ENCODE measurements at places on chromosomes 2 and 18.

- no peak for DNase-seq
Measured at GRCh38 chr2:216004697-216005283, 8.6 kb downstream of the MREG start.

GRCh38 chr2:232886632-232887031 is 16.6 kb downstream of the SNORC start:
- DNase-seq, result no peak

DNA sequence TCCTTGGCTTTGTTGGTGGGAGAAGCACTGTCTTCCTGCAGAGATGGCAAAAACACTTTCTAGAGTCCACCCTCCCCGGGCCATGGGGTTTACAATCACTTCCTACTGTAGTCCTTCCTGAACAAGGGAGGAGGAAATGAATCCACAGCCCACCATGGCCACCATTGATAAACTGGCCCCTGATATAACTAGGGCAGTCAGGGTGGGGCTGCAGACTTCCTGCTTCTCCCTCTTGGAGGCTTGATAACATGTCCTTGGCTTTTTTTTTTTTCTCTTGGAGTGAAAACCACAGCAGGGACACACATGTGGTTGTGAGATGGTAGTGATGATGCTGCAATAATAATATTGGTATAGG is 437.8 kb downstream of the ZNF521 start:
- DNase-seq, result no peak

GRCh38 chr2:88481691-88482336 is 29.3 kb upstream of the FOXI3 start:
- DNase-seq, result no peak

DNA sequence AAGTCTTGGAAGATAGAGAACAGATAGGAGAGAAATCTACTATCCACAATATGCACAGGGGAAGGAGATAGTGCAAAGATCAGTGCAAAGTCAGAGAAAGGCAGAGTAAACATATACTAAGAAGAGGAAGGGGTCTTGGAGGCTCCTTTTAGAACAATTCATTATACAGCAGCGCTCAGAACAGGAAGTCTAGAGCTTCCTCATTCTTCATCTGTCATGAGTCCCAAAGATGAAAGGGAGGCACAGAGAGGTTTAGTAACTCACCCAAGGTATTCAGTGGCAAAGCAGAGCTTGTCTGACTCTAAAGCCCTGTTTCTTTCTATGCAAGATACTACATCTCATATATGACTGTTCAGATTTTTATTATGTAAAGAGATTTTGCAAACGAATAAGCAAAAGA is 1.4 kb downstream of the SP110 start:
- no peak for DNase-seq

DNA sequence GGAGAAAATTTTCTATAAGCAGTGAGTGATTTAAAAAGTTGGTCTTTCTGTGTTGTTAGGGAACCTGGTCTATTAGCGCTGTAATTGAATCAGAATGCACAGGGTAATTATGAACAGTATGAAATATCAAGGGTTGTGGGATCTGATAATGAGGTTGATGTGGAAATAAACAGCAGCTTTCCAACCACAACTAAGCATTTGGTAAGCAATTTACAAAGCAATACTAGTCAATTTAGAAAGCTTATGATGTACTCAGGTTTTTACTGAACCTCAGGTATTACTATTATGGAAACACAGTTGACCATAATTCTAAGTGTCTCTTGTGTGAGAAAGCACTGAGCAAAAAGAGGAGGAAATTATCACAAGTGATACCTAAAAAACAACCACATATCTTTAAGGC is 11.0 kb upstream of the SMCHD1 start:
- no peak for DNase-seq

- DNase-seq, result no peak
Measured at GRCh38 chr2:65530547-65531320, 98.3 kb upstream of the SPRED2 start.

DNA sequence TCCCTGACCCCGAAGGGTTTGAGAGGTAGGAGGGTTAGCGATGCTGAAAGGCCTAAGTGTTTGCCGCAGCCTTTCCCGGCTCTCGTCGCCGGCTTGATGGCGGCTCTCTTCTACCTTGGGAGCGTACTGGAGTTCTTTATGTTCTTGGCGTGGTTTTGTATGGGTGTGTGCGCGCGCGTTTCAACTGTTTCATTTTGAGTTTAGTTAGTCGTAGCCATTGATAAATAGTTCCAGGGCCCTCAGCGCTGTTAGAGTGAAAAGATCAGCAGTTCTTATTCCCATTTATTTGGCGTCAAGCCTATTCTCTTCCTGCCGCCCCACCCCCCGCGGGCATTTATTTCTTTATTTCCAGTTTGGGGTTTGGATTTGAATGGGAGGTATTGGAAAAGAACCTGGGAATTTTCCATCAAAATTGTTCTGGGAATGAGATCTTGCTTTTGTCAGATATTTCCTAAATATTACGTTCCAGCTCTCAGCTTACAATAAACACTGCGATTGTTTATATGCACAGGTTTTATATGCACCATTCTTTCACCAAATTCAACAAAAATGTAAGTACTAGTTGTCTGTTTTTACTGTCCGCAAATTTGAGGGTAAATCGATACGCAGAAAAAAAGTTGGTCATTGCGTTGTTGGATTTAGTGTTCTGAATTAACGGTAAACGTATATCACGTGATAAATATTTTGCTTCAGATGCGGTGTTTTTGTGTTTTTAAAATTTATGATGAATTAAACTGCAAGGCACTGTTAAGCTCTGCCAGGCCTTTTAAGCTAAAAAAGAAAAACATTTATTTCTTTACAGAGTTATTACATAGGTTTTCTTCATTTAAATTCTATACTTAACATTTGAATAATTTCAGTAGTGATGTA is 954 bp downstream of the CCNT2 start:
- DNase-seq, result no peak

GRCh38 chr18:27331606-27332005 is 146.5 kb upstream of the CHST9 start:
- no peak for DNase-seq

DNA sequence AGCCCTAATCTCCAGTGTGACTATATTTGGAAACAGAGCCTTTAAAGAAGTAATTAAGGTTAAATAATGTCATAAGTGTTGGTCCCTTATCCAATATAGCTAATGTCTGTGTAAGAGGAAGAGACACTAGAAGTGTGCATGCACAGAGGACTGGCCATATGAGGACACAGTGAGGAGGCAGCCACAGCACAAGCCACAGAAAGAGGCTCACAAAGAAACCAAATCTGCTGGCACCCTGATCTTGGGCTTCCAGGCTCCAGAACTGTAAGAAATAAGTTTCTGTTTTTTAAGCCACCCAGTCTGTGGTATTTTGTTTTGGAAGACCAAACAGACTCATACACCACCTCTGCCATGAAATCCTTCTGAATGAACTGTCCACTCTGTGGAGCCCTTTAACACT is 186.4 kb upstream of the SLC39A10 start:
- no peak for DNase-seq

GRCh38 chr2:189854940-189855339 is 70.7 kb downstream of the PMS1 start:
- no peak for DNase-seq

DNA sequence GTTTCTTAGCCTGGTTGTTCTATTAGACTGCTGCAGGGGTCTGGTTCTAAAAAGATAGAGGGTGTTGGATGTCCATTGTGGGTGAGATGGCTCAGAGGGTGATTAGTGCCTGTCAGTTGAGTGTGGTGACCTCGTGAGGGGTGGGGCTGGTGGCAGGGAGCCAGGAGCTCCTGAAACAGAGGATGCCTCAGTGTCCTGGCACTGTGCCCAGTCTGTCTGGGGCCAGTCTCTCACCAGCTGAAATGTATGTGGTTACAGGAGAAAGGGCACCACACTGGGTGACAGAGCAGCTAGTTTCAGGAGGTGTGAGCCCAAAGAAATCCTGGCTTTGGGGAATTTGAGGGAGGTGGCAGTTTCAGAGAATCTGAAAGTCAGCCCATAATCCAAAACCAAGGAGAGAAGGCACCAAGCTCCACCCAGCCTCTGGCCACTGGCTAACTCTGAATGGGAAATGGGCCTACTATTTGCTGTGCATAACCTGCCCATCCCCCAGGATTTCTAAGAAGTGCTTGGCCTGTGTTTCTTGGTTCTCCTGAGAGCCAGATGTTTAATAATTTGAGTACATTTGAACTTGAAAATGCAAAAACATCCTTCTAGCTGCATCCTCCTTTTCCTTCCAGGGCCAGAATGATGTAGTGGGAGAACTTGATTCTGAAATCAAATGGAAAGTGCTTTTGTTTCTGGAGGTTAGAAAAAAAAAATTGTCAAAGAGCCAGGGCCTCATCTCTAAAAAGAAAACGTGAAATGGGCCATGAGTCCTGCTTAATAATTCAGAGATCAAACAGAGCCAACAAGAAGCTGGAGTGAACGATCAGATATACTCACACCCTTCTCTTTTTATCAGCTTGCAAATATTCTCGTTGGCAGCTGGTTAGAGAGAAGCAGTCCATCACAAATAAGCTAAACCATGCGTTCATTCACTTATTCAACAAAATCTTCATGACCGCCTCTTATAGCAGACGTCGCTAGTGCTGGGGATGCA is 92.3 kb downstream of the B3GNT2 start:
- peak; percentile 24 for DNase-seq

DNA sequence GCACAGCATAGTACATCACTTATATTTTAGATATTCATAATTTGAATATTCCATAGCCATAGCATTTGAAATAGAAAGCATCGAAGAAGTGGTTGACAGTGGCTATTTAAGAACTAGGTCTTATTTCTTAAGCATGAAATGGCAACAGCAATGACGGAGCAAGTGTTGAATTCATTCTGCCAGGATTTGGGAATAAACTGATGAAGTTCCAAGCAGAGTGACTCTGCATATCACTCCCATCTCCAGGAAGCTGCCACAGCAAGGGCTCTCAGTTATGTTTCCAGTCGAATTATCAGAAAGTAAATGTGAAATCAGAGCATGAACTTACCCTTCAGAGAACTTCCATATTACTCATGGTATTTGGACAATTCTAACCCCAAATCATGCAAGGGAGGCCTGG is 208.1 kb downstream of the IKZF2 start:
- no peak for DNase-seq

DNA sequence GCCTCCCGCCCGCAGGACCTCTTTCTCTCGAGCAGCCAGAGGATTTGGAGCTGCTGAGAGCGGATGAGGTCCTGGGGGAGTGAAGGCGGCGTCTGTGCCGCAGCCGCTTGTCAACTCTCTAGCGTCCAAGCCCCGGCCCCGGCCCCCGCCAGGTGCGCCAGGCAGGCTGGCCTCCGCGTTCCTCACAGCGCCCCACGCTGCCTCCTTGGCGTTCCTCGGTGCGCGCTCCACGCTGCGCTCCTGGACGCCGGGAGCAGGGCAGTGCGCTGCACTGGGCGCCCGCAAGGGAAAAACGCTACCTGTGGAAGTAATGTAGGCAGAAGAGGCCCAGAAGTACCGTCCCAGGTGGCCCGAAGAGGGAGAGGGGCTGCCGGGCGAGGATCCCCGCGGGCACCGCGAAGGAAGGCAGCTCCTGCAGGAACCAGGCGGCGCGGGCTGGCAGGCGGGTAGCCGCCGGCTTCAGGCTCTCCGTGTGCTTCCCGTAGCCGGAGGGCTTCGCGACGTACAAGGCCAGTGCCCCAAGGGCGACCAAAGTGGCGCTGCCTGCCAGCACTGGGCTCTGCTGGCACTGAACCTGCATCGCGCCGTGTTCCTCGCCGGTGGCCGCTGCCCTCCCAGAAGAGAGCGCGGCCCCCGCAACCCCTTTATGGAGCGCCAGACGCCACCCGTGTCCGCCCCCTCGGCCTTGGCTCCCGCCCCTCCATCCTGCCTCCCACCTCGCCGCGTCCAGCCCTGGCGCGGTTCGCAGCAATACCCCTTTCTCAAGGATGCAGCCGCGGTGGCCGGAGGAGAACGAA is at the start of gene SRD5A2:
Gene SRD5A2, minus strand, starts transcription at position 618 of the 797 bp plus-strand sequence. Its CDS starts 38 bp downstream, at position 580.
- DNase-seq, result no peak

GRCh38 chr2:181847702-181848101 is 43.8 kb upstream of the ITPRID2 start:
- no peak for DNase-seq

- DNase-seq, result no peak
Measured at GRCh38 chr2:25920336-25920735, 42.0 kb upstream of the ASXL2 start.
